GM13977 (cell line): ENCODE measurements at places on chromosomes 1 and 21.

- DNase-seq: no peak
These were observed 352.0 kb downstream of the USH2A start for GRCh38 chr1:216071262-216071661.

DNA sequence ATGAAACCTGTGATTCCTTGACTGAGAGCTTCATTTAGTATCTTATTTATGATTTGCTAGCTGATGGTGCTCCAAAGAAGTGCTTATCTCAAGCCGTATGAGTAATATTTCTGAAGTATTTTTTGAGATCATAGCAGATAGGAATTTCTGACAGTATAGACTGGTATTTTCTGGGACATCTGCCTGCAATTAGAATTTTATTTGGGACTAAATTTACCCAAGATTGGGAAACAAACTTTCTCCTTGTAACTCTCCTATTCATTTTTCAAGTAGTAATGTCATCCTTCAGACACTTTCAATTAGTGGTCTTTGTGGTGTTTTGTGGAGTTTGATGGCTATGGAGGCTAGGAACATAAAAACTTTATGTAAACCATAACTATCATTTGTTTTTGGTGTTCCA is 597.2 kb upstream of the ZP4 start:
- no peak for DNase-seq

GRCh38 chr1:96104506-96104905 is 617.1 kb upstream of the PTBP2 start:
- DNase-seq: no peak

- DNase-seq: no peak
These were observed 34.6 kb downstream of the TMEM51 start for GRCh38 chr1:15188130-15188524.

GRCh38 chr1:208243967-208244916 is at the start of gene PLXNA2:
TSS of gene PLXNA2 (minus strand) at chr1:208244384. CDS start at chr1:208217922, 26,462 bp downstream.
- DNase-seq: peak; percentile 61

DNA sequence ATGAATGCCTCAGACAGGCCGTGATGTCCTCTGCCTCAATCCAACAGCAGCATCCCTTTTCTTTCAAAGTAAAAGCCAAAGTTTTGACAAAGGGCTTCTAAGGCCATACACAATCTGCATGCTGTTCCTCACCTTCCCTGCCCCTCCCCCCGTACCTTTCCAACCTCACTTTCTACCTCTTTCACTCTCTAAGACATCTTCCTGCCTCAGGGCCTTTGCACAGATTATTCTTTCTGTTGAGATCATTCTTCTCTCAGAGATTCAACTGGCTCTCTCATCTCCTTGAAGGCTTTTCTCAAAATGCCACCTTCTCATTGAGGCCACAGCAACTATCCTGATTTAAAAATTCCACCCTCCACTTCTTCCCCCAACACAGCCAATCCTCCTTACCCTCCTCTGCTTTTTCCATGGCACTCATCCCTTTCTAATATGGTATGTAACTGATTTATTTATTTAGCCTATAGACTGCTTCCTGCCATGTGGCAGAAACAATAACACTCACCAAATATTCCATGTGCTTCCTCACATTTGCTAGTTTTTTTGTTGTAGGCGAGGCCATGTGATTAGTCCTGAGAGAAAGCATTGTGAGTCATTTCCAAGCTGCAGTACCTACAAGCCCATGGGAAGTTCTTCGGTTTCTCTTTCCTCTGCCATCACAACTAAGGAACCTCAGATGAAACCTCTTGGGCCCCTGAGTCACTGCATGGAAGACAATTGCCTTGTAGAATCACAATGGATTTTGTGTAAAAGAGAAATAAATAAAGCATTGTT is 58.7 kb upstream of the GADD45A start:
- no peak for DNase-seq

DNA sequence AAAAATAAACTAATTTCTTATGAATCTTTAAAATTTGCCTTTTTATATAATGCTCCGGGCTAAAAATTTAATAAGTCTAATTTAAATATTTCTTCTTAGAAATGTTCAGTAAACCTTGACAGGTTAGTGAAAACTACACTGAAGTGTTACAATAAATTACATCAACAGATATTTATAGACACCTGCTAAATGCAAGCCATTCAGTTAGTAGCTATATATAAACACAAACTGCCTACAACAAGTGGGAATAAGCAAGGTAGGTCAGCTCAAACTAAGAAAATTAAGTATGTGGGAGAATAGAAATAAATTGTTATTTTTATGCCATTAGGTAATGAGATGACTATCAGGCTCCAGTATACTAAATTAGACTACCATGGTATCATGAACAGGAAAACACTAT is 215.6 kb downstream of the DENND1B start:
- no peak for DNase-seq

- DNase-seq: no peak
These were observed 20.6 kb upstream of the USP24 start for GRCh38 chr1:55235722-55236121.

GRCh38 chr1:33348676-33349080 is 27.8 kb upstream of the A3GALT2 start:
- no peak for DNase-seq
